ENCODE measurements at places on chromosomes 5 and 9. TPM values are rescaled to one million over a fixed set of nuclear protein-coding genes. Genes with fewer than 3 reads are reported as not detected.

Gene FBXL7
- total RNA-seq: 10.3 TPM

DNA sequence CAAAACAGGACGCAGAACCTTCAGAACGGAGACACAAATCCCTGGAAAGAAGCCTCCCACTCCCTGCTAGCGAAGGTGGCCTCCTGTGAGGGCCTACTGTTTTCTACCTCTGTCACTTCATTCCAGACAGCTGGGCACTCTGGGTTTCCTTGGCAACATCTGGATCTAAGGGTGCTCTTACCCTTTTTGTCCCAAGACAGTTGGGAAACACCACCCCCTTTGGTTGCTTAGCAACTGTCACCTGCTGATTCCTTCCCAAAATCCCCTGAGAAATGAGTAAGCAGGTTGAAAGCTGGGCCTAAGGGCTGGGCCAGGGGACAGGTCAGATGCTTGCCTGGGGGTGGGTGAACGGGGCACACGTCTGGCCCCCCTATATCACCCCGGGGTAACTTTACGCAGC lies 29.4 kb downstream of the NANS start:
- DNase-seq: no peak

Gene DBH
- not detected for total RNA-seq

Gene IL31RA
- 0.44 TPM for total RNA-seq

DNA sequence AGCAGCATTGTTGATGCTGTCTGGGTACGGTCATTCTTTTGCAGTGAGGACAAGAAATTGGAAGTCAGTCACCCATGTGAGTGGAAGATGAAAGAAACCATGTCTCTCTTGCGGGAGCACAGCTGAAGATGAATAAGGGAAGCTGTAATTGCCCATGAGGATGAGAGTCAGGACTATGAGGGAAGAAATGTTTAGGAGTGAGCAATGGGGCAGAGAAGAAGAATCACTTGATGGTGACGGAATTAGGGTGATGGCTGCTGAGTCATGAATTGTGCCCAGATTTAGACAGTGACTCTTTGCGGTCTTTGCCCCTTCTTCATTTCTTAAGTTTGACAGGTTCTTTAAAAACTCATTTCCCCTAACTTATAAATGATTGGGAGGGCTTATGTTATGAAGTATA lies 183.3 kb downstream of the MAST4 start:
- DNase-seq: no peak

- no peak for DNase-seq
These were observed 223.3 kb downstream of the EBF1 start for GRCh38 chr5:158876263-158876942.

- no peak for DNase-seq
These were observed 2329.5 kb downstream of the MAT2B start for GRCh38 chr5:165834891-165835290.

DNA sequence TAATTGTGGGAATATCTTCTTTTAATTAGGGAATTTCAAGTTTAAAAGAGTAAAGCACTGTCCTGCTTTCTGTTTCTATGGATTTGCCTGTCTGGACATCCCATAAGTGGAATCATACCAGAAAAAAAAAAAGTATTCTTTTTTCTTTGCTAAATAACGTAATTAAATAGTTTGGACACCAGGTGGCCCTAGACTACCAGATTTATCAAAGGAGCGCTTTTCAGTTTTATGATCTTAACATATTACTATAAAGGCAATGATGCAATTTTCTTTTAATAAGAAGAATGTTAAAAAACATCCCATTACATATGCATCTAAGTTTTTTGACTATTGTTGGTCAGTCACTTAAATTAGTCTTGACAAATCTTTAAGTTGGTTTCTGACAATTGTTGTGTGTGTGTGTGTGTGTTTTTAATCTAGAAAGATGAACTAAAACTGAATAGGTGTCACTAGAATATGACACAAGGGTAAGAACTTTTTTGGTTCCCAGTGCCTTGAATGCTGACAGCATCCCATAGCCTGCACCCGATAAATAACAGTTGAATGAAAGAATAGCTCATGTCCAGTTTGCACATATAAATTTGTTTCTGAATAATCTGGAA lies 49.5 kb downstream of the C5orf22 start:
- DNase-seq: peak; percentile 51

- no peak for DNase-seq
These were observed 760 bp downstream of the NPR3 start for GRCh38 chr5:32711681-32712480.
